ENCODE measurements at places on chromosomes 12 and 14.
A peak's percentile ranks its signal among the peaks of the same experiment; 100 is the strongest.

DNA sequence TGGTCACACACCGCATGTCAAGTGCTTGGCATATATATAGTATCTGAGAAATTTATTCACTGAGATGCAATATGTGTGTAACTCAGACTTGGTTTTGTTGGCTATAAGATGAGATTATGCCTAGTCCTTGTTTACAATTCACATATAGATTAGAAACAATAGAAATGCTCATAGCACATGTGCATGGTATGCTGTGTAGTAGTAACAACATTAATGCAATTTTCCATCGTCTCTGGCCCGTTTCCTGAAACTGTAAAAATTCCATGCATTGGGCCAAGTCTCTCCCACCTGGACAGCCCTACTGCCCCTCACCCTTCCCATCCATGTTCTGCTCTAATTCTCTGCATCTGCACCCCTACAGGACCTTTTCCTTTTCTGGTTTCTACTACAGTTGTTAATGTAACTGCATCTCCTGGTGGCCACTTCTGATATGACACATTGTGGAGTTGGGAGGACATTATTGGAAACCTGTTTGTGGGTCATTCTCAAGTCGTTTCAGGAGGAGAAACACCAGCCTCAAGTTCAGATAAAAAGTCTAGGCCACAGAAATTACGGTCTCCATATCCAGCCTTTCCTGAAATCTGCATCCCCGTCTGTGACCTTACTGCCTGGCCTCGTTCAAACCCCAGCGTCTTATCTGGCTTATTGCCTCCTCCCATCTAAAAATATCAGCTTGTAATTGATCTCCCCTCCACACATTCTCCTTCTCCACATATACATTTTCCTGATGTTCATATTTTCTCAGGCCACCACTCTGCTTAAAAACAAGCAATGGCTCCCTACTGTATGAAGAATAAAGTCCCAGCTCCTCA, 37.5 kb downstream of the EMP1 start:
- no peak for DNase-seq

- DNase-seq, result no peak
Measured at GRCh38 chr12:31605531-31605930, 14.6 kb upstream of the DENND5B start.

- DNase-seq, result no peak
Measured at GRCh38 chr14:55701638-55702037, 121.6 kb downstream of the KTN1 start.

- DNase-seq, result peak; percentile 16
Measured at GRCh38 chr14:58299401-58300330, 1.3 kb downstream of the ARID4A start.

- no peak for DNase-seq
Measured at GRCh38 chr12:117227000-117227653, 36.9 kb upstream of the FBXO21 start.

DNA sequence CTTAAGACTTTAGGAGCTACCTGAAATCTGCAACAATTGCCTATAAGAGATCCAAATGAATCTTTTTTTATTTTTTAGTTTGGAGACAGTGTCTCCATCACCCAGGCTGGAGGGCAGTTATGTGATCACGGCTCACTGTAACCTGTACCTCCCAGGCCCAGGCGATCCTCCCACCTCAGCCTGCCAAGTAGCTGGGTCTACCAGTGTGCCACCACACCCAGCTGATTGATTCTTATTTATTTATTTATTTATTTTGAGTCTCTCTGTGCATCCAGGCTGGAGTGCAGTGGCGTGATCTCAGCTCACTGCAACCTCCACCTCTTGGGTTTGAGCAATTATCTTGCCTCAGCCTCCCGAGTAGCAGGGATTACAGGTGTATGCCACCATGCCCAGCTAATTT, 26.1 kb downstream of the STK38L start:
- DNase-seq, result no peak

- DNase-seq, result no peak
Measured at GRCh38 chr12:87678453-87678852, 350.7 kb downstream of the C12orf50 start.

DNA sequence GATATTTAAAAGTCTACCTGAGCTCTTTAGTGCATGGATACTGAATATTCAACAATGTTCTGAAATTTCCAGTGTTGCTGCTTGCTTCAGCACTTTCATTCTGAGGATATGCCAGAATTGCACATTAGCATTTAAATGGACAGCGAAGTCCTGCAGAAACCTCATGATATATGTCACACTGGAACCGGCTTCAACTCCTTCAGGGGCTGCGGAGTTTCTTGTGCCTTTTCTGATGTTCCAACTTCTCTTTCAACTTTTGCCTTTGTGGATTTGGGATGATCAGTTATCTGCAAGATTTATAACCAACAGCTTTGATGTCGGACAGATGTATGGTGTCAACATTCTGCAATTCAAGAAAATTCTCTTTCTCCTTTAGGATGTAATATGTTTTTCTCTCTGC, 142.5 kb upstream of the LMNTD1 start:
- DNase-seq, result no peak

DNA sequence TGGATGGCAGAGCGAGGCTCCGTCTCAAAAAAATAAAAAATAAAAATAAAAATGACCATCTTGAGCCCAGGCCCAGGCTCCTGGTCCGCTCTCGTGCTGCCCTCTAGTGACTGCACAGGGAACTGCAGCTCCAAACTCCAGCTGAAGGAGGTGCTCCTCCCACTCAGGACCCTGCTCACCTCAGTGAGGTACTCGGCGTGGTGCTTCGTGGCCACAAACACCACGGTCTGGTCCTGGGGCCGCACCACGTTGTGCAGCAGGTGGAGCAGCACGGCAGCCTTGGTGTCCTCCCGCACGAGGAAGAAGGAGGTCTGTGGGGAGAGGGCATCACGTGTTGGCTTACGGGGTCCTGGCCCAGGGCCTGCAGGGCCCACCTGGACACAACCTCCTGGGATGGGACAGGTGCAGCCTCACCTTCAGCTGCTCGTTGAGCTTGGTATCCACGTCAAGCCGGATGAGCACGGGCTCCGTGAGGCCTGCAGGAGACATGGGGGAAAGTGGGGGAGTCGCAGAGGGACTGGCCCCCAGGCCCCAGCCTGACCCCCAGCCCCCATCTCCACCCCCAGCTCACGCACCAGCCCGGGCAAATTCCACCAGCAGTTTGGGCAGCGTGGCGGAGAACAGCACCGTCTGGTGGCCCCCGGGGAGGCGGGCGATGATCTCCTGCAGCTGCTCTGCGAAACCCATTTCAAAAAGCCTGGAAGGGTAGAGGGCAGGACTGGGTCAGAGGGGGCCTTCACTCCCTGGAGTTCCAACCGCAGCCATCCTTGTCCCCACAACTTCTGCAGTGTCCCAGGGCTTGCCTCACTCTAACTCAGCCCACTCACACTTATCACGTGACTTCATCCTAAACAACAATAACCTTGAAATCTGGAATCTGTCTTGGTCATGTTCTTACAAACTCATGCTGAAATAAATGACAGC, 10.6 kb downstream of the DDX54 start:
- DNase-seq, result peak; percentile 53

DNA sequence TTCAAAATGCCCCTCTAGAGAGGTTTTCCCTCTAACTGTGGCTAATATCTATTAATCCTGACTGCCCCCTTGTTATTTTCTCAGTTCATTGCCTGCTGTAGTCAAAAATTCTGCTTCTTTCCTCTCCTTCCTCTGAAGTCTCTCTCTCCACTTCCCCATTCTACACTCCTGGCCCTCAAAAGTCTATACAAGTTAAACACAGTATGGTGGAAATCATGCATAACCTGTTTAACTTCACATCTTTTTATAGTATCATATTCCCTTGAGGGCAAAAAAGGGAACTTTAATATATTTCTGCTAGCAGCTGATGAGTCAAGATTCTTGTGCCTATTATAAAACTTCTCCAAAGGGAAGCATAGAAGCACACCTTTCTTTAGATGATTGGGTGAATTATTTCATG, 16.7 kb downstream of the GRIP1 start:
- no peak for DNase-seq

- no peak for DNase-seq
Measured at GRCh38 chr12:15698377-15698871, 90.8 kb downstream of the EPS8 start.

DNA sequence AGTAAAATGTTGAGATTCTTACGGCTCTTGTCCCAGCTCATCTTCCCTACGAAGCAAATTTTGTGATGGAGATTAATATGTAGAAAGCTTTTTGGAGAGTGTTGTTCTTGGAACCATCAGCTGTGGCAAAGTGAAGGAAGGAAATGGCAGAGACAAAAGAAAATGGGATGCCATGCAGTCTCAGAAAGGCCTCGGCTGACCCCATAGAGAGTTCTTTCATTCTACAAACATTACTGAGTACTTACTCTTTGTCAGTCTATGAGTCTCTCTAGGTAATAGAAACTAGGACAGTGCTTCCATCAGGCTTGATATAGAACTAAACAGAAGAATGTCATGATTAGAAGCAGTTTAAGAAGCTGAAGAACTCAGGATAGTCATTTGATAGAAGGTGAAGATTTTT, 134.1 kb downstream of the PLEKHA5 start:
- DNase-seq, result peak; percentile 10

DNA sequence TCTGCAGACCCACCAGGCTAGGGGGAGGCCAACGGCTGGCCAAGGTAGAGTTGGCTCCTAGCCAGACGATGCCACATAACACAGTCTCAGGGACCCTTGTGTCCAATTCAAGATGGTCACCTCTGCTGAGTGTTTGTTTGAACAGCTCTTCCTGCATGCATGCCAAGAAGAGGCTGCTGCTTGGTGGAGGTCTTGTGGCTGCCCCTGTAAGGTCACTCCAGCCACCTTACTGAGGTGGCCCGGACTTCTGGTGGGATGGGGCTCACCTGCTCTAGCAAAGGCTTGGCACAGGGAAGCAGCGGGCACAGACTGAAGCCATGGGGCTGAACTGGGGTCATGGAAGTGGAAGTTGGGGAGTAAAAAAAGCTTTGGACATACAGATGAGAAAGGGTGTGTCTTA, 210.3 kb downstream of the GLT1D1 start:
- no peak for DNase-seq

- no peak for DNase-seq
Measured at GRCh38 chr12:49671031-49671765, 36.0 kb downstream of the FMNL3 start.

DNA sequence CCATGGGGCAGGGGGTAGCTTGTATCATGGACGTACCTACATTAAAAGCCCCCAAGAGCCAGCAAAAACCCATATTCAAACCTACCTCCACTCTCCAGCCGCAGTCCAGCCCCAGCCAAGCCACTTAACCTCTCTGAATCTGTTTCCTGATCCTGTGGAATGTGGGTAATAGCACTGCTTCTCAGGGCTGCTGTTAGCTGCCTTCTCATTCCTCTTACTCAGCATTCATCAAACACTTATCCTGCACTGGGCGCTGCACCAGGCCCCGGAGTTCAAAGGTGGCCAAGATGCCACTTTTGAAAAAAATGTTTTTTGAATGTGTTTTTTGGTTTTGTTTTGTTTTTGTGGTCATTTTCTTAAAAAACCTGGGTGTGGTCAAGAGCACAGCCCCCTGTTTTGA, 237.4 kb downstream of the CHST11 start:
- no peak for DNase-seq

DNA sequence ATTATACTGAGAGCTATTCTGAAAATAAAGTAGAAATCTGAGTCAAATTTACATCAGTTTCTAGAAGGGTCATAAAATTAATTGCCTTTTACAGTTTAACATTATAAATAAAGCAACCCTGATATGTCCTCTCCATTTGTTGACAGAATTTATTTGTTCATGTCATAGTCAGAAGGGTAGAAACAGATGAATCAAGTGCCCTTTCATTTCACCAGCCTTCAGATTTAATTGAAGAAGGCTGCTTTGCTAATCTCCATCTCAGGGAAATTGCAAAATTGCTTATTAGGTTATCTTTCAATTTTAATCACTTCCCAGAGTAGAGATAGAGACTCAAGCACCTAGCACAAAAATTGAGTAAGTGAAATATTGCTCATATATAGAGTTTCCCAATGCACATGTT, 76.8 kb downstream of the ATXN7L3B start:
- no peak for DNase-seq

DNA sequence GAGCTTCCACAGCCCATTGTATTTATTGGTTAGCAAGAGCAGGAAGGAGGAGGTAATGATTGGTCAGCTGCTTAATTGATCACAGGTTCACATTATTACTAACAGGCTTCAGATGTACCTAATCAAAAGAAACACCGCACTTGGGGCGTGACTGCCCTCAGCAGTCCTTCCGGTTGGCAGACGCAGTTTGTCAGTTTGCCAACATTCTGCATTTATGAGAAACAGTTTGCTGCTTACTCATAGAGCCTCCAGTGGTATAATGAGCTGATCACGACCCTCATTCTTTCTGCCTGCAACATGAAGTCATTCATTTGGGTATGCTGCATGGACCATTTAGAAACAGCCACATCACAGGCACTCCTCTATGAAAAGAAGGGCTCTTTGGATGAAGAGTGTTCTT, 42.5 kb upstream of the PPM1H start:
- no peak for DNase-seq

GRCh38 chr14:104357689-104358527, 219.5 kb downstream of the KIF26A start:
- DNase-seq, result no peak

- DNase-seq, result no peak
Measured at GRCh38 chr14:79544698-79545070, 666.6 kb downstream of the DIO2 start.

- DNase-seq, result peak; percentile 29
Measured at GRCh38 chr14:102622262-102622885, 29.9 kb downstream of the RCOR1 start.

DNA sequence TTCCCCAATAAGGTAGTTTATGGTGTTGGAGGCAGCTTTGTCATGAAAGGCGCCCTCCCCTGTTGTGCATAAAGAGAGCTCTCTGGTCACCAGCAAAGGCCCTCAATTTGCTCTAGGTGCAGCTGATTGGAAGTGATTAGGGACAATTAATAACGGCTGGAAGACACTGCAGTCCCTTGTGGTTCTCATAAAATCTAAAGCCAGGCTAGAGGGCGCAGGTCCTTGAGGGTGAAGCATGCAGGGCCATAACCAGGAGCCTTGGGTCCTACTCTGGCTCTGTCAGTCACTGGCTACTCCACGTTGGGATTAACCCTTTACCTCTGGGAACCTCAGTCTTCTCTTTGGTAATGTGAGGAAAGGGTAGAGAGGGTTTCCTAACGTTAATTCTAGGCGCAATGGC, 1.9 kb downstream of the DAAM1 start:
- peak; percentile 18 for DNase-seq

DNA sequence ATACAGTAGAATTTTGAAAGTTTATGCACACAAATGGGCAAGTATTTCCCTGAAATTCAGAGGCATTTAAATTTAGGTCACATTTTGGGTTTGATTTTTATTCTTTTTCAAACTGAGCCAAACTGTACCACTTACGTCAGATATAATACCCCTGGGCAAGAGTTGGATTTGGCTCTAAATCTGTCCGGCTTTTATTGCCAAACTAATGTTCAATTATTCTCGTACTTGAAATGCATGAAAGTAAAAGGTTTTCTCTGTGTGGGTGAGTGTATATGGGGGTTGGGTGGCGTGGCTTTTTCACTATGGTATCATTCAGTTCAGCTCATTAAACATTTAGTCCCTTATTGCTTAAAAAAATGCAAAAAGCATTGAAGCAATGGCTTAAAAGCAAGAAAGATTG, 55.9 kb downstream of the SLCO1C1 start:
- peak; percentile 82 for DNase-seq

DNA sequence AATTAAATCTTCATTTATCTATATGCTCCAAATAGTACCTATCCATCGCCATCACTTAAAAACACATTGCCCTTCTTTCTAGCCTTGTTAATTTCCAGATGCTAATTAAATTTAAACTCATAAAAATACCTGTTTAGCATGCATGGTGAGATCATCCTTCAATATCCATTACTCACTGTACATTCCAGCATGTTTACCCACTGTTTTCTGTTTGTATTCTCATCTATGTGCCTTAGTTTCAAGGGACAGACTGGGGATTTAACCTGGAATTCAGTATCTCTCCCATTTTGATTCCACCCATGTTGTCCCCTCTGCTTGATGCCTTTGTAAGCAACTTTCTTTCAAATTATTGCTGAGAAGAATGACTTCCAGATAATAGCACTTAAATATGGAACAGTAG, 208.0 kb downstream of the SPTSSA start:
- DNase-seq, result no peak
